ENCODE measurements at places on chromosomes 2 and 18.

- DNase-seq = no peak
These were observed 119.7 kb downstream of the PMAIP1 start for GRCh38 chr18:60019463-60019840.

- DNase-seq = no peak
These were observed 241.0 kb upstream of the ACVR2A start for GRCh38 chr2:147603876-147604275.

DNA sequence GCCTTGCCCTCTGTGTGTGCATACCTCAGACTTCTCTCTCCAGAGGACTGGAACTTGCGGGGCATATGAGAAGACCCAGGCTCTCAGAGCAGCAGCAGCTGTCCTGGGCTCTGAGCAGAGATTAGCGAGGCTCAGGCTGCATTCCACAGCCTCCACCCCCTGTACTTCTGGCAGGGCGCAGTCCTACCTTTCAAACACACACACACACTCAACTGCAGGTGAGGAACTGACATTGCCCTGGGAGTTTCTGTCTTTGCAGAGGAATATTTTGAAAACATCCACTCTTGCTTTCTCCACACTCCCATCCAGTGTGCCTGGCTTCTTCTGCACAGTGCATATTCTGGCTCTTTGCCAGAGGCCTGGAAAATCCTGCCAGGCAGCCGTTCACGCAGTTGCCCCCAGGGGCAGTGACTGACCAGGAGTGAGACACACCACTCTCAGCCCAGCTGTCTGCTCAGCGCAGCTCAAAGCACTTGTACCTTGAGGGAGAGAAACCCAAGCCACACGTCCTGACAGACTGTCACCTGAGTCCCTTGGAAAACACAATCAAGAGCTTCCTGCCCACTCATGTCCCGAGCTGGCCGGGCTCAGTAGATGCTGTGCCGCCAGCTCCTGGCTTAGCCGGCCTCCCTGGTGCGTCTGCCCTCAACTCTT is 460.8 kb downstream of the RNF144A start:
- DNase-seq = no peak

- DNase-seq = no peak
These were observed 59.1 kb downstream of the MIB1 start for GRCh38 chr18:21799721-21800120.

DNA sequence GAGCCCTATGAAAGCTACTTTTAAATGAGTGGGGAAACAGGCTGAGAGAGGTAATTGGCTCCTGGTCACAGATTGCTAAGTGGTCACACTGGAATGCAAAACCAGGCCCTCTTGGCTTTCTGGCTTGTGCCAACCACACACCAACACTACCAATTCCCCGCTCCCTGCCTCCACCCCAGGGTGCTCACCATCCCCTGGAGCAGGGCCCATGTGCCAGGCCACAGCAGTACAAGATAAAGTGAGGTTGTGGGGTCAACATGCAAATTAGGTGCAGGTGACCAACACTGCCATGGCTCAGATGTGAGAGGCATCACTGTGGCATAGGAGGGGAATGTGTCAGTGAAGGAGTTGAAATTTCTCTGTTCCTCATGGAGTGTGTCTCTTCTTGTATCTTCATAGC is 312.5 kb downstream of the MYCN start:
- DNase-seq = no peak

DNA sequence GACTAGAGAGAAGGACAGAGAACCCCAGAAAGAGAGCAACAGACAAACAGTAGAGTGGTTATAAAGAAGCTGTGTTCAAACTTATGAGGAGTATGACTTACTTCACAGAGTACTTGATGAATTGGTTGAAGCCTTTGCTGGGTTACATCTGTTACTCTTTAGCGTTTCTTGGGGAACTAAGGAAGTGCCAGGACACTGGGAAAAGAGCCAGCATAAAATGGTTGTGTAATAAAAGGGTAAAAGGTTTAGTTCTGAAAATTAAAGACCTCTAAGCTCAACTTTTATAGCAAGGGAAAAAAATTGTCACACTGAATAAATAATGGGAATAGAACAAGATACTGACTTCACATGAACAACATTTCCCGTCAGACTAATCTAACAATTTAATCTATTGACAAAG is 17.0 kb upstream of the STAT4 start:
- no peak for DNase-seq

GRCh38 chr2:201452058-201452921 is 750 bp downstream of the STRADB start:
- DNase-seq = no peak

DNA sequence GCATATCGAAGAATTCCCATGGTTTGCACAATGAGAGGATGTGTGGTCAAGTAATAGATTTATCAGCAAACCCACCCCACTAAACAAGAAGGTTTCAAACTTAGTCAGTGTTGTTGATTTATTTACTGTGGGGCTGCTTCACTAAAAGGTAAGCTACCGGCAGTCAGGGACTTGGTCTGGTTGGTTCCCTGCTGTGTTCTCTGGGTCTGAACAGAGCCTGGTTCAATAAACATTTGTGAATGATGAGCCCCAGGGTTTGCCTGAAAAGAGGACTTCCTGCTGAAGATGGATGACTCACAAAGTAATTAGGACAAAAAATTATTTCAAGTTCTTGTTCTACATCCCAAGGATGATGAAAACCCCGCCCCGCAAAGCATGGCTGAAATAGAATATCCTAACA is 108.3 kb downstream of the SPP2 start:
- DNase-seq = no peak

DNA sequence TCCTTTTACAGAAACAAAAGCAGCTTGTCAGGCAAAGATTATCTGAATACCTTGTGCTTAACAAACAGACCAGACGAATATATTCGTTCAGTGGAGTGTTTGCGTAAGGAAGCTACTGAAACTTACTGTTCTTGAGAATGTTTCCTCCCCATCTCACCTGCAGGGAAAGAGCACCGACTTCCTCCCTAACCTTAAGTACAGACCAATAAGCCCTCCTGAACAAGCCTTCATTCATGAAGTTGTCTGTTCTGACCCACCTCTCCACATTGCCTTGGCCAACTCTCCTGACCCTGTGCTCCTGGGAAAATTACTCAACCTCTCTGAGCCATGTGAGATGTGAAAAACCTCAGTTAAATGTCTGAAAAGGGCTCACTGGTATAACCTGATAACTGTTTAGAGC is 35.2 kb downstream of the STK39 start:
- no peak for DNase-seq

DNA sequence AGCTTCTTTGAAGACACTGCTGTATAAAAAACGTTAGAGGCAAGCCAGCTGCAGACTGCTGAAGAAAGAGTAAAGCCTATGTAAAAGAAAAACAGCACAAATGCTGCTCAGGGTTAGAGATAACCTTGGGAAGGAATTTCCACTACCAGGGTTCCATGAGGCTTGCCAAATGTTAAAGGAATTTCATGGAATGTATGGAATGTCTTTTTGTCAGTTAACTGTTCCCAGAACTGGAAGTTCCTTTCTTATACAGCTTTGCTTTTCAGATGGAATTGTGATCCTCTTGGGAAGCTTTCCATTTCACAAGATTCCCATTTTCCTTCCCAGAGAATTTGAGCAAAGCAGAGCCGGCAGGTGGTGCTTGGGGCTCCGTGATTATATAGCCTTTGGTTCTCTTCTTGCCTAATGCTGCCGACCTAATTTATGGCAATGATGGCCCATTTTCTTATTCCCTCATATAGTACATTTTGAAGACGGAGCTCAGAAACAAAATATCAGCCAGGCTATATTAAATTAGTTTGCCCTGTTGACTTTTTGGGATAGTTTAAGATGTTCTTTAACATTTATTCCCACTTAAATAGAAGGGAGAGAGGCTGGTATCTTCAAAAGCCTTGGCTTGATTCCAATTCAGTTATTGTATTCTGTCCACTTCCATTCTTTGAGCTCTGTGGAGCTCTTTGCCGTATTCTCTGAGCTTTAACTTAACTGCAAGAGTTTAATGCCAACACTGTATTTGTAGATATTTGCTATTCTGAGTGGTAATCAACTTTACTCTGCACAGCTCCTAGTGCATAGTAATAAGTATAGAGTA is 162.3 kb downstream of the PHLPP1 start:
- no peak for DNase-seq

GRCh38 chr2:98771721-98772524 is 41.0 kb upstream of the MGAT4A start:
- no peak for DNase-seq

GRCh38 chr2:27705851-27706622 is 42.3 kb downstream of the SLC4A1AP start:
- no peak for DNase-seq

DNA sequence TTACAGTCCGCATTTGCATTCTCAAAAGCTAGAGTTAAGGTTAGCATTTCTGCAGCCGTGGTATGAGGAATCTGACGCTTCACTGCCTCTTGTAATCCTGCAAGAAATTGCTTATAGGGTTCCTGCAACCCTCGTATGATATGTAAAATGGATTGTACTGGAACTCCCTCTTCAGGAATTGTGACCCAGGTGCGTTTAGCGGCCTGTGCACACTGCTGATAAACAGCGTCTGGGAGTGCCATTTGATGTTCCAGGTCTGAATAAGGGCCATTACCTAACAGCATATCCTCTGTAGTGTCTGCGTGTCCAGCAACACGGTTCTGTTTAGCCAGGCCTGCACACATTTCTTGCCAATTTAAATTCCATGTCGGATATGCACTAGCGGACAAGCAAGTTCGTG is 42.5 kb downstream of the CXCR4 start:
- DNase-seq = no peak

- no peak for DNase-seq
These were observed 22.7 kb downstream of the INSIG2 start for GRCh38 chr2:118110991-118111390.

DNA sequence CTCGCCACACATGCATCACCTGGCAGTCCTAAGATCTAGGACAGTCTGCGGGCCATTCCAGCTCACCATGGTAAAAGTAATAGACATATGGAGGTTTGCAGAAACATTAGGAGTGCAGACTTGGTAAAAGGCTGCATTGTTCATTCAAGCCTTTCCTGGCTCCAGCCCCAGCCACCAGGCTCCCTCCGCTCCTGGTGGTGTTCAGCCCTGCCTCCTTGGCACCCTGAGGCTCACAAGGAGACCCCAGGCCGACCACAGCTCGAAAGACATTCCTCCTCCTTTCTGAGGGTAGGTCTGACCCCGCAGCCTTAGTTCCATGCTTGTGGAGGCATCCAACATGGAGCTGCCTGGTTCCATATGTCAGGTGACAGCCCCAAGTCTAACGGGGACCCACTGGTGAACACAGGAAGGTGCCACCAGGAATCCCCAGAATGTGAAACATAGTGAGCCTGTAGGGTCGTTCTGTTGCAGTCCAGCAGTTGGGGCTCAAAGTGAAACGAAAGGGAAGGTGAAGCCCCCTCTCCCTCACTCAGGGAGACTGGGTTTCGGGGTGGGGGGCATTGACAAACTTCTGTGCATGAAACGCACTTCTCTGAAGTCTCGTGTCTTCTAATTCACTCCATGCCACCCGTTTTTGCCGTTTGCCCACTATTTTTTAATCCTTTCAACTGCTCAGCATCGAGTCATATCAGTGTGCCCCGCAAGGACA is 5.0 kb upstream of the SP100 start:
- DNase-seq = no peak

DNA sequence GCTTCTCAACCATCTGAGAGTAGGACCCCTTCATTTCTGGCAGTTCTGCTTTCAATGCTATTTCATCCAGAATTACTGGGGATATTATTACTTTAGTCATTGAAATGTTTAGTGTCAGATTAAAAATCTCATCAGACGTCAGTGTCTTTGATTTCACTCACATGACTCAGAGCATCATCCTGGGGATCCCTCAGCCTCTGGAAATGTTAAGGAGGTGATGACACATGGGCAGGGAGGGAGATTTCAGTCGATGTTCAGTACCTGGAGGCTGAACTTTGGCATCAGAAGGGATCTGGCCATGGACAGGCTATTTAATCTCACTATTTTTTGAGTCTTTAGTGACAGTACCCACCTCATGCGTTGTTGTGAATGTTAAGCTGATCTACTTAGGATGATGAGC is 39.1 kb downstream of the OSBPL6 start:
- no peak for DNase-seq

DNA sequence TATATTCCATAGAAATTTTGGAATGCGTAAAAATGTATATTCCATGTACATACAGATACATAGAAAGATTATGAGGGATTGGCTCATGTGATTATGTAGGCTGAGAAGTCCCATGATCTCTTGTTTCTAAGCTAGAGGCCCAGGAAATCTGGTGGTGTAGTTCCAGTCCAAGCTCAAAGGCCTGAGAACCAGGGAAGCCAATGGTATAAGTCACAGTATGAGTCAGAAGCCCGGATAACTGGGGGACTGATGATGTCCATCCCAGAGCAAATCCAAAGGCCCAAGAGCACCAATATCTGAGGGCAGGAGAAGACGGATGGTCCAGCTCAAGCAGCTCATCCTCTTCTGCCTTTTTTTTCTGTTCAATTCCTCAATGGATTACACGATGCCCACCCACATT is 385.0 kb upstream of the KLHL29 start:
- DNase-seq = no peak

DNA sequence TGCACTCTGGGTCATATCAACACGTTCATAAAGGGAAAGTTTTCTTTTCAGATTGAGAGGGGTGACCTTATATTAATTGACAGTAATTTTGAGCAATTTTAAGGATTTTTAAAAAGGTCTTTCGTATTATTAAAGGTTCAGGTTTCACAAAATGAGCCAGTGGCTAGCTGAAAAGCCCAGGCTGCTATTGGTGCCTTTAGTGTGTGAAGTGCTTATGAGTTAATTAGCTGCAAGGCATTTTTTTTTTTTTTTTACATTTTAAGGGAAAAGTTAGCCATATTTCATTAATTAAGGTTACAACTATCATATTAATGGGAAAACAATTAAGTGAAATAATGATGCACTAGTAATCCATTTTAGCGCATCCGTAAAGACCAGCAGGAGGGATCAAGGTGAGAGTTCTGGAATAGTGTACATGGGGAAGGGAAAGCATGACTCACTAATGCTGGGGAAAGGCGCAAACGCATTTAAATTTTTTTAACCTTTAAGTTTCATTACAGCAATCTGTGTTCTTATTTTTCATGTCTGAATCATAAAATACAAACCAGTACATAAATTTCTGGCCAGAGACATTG is 200.0 kb downstream of the ZNF407 start:
- DNase-seq = no peak

- no peak for DNase-seq
These were observed 104.7 kb upstream of the ODC1 start for GRCh38 chr2:10552871-10553245.

- DNase-seq = no peak
These were observed 103.3 kb downstream of the MDH1 start for GRCh38 chr2:63692002-63692606.
